ENCODE measurements at places on chromosomes 1 and 21.

DNA sequence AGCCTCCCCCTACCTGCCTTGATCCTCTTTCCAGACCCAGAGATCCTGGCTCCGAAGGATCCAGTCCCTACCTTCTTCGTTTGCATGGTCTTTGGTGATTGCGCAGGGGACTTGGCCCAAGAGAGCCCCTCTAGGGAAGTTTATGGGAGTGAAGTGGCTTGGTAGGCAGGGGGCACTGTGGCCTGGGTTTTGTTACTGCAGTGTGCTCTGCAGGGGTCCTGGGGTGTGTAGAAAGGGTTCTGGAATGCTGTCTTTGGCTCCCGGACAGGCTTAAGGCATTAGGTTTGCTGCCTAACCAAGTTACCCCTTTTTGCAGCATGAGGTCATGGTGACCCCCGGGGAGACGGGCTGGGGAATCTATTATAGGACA lies 3.8 kb downstream of the ATP8B2 start:
- DNase-seq = no peak

DNA sequence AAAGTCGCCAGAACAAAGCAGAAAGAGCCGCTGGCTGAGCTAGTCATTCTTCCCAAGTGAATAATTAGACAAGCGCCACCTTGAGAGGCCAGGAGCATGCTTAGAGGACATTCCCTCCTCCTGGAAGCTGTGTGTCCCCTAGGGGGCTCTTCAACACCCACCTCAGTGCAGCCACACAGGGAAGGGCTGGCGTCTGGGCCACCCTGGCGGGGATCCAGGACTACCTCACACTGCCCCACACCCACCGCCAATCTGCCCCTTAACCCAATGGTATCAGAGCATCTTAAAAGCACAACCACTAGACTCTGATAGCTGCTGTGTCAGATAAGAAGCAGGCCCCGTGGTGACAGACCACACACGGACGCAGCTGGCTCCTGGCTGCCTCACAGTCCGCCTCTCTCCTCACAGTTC lies 24.9 kb downstream of the SETD4 start:
- no peak for DNase-seq

GRCh38 chr1:201481004-201481380 lies 12.0 kb upstream of the PHLDA3 start:
- no peak for DNase-seq

- no peak for DNase-seq
Observed at GRCh38 chr1:61140778-61141177, 58.4 kb downstream of the NFIA start.

DNA sequence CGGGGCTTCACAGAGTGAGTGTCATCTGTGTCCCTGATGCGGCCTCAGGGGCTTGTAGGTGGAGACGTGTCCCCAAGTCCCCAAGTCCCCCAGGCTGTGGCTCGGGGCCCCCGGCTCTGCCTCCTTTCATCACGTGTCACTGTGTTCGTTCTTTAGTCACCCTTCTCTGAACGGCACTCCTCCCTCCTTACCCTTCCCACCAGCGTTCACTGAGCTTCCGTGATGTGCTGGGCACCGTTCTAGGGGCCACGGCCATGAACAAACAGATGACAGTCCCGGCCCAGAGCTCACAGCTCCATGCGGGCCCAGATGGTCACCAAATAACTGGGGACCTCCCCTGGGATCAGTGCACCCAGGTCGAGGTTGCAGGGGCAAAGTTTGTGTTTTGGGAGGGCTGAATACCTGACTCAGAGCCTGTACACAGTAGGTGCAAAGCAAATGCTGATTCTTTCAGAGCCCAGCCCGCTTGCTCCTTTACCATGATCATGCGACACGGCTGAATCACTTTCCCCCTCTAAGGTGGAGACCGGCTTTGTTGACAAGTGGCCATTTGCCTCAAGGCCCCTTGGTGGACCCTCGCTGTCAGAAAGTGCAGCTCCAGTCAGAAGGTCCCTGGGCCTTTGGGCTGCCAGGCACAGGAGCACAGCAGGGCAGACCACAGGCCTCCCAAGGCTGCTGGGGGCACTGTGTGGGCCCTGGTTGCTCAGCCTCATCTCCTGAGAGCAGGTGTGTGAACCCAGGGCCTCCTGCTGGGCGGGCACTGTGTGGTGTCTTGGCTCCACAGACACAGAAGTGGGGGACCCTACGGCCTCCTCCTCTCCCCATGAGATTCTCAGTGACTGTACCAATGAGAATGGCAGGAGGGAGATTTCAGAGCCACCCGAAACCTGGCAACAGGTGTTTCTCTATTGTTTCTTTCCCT lies 592.5 kb downstream of the PTPRU start:
- no peak for DNase-seq

DNA sequence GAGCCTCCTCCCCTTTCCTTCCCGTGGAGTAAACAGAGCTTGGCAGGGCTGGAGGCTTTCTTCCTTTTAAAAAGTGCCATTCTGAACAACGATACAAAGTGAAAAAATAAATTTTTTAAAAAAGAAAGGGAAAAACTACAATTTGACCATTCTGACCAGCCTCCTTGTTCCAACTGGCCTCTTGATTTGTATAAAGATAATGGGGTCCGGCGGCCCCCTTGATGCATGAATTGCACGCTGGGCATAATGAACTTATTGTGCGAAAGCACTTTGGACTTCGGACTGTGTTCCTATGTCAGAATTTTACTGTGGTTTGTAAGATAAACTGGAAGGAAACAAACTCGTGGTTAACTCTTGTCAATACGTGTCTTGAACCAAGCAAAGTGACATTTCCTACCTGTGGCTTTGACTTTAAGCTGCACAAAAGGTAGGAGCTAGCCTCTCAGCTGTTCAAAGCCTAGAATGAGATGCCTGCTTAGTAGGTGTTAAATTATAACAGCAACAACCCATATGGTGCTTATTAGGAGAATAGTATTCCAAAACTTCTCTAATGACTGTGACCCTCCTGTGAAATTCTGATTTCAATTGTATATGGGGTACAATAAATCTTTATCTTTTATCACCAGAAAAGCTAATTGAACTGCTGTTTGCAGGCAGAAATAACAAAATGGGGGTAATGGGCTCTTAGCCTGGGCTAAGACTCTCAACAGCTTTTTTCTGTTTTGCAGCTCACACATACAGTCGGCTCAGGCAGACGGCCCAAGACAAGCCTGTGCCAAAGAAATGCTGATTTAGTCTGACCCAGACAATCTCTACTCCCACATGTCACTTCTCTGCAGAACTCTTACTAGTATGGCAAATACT lies 9.3 kb downstream of the IRF2BP2 start:
- DNase-seq = no peak

- no peak for DNase-seq
Observed at GRCh38 chr1:57473448-57473847, 49.6 kb upstream of the DAB1 start.

DNA sequence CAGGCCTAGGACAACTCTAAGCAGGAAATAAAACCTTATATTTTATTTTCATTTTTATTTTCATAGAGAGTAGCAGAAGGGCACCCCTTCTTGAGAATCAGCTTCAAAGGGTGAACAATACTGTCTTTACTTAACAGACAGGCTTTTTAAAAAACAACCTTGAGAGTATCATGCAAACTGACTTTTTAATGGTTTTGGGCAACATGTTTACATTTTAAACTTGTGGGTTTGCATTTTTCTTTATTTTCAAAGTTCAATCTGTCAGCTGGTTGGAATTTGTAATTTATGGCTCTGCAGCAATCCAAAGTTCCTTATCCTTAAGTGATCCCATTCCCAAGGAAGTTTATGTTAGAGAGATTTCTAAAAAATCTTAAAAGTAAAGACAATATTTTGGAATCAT lies 392.3 kb upstream of the ADAMTS5 start:
- peak; percentile 32 for DNase-seq

DNA sequence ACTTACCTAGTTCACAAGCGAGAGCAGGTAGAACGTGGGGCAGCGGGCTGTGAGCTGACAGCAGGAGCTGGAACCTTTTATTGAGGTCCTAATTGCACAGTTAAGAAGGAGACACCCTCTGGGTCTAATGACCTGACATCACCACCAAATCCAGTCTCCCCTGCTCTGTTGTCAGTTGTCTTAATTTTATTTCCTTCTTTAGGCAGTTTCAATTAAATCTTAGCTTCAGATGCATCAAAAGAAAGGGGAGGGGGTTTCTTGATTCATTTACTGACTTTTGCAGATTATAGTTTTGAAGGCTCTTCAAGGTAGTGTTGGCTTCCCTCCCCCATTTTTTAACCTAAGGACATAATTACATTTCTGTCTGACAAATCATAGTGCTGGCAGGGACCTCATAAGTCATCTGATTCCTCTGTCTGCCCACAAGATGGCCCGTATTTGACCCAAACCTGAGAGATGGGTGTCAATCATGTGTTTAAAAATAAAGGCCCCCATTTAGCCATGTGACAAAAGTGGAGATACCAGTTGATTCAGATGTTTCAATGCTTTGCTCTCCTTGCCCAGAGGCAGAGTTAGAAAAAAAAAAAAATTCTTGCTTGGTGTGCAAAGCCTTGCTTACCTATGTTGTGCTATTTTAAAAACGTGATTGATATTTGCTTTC lies at the start of gene TCHHL1:
Gene TCHHL1, minus strand, starts transcription at position 51 of the 661 bp plus-strand sequence. CDS start 921 bp downstream, outside the sequence.
- no peak for DNase-seq

DNA sequence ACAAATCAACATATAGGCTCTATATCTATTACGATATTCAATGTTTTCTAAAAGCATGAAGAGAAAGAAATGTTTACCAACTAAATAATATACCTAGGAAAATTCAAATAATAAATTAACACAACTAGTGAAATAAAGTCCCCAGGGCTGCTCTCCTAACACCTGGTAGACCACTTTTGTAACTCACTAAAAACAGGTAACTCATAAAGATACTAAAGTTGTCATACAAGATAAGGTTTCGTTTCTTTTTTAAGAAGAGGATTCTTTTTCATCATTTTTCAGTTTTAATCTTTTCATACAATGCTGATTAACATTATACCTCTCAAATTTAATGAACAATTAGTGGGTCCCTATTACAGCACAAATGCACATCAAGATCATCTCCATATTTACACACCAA lies 99.0 kb downstream of the ZZZ3 start:
- DNase-seq = no peak

GRCh38 chr21:32315511-32316281 lies 17.0 kb downstream of the MRAP start:
- DNase-seq = no peak

- DNase-seq = no peak
Observed at GRCh38 chr1:14866911-14867612, 268.6 kb downstream of the KAZN start.

GRCh38 chr1:203291201-203292096 lies 13.9 kb upstream of the BTG2 start:
- DNase-seq = no peak

GRCh38 chr1:159055181-159055641 lies 21.4 kb downstream of the AIM2 start:
- no peak for DNase-seq

GRCh38 chr1:69992594-69992993 lies 212.8 kb downstream of the LRRC40 start:
- no peak for DNase-seq

DNA sequence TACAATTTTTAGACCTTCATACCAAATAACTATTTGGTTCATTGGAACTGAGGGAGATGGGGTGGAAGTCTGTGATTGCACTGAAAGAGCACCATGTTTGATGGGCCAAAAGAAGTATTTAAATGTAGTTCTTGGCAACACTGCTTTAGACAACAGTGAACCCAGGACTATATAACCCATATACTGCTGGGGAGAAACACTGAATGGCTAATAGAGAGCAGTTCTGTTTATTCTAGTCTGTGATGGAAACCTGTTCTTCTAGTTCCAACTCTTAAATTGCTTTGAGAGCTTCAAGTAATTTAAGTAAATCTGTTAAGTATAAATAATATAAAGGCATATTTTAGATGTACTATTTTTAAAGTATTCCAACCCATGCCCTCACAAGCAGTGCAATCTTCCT lies 96.3 kb downstream of the NIBAN1 start:
- DNase-seq = no peak

GRCh38 chr1:34950428-34950827 lies 21.0 kb upstream of the DLGAP3 start:
- no peak for DNase-seq

- DNase-seq = no peak
Observed at GRCh38 chr1:11358984-11359383, 86.0 kb downstream of the UBIAD1 start.

DNA sequence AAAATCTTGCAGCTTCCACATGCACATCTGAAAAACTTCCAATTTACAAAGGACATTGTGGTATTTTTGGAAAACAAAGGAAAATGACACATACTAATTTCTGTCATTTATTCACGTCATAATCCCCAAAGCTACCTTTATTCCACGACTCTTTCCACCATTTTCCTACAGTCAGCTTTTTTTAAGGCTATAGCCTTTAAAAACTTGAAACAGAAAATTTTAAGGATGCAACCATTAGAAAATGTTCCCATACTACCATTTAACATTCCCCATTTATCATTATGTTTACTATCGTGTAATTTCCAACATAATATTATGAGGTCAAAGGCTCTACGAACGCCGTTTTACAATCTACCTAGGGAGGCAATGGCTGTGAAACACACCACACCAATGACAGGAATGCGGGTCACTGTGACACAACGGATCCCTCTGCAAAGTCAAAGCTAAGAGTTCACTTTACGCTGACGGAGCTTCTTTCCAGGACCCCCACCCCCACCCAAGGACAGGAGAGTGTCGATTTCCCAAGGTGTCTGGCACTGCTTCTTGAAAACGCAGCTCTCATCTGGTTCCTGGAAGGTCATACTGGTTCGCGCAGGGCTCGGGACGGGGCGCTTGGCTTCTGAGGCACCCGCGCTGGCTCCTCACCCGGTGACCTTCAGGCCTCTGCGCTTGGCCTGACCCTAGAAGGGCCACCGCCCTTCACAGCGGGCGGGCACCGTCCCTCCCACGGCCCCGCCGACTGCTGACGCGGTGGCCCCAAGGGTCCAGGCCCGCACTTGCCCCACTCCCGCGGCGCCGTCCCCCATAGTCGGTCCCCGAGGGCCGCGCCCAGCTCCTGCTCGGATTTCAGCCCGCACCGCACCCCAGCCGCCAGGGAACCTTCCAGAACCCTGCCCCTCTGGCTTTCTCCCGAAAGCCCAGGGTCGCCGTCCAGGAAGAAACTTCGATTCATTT lies 50.5 kb upstream of the ATF3 start:
- DNase-seq = no peak

DNA sequence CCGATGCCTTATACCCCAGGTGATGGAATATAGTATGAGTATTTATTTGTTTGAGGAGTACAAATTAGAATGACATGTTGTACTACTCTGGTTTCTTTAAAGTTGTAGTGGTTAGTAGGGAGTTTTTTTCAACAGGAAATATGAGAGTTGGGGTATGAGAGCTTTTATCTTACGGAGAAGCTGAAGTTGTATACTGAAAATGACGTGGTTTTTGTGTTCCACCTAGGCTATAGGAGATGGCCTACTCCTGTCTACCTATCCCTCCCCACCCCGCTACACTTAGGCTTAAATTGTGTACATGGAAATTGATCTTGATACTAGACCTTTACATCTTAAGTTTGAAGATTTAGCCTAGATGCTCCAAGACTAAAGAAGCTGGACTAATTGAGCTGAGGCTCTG lies 6.8 kb upstream of the HAX1 start:
- DNase-seq = no peak

All from LHCN-M2 (cell line).